Activated naive CD4-positive, alpha-beta T cell treated with anti-CD3 and anti-CD28 coated beads, Interleukin-2, amount 50 U/mL, for 72 hours (primary cell): ENCODE measurements at places on chromosomes 3 and 15. TPM values are rescaled to one million over a fixed set of nuclear protein-coding genes. Genes with fewer than 3 reads are reported as not detected.

C2CD4A gene
- 0.14 TPM for total RNA-seq

MAPKAPK3 gene
- total RNA-seq: 94.3 TPM

ZBTB47 gene
- total RNA-seq: 1.8 TPM

PLIN1 gene
- 0.43 TPM for total RNA-seq

DNA sequence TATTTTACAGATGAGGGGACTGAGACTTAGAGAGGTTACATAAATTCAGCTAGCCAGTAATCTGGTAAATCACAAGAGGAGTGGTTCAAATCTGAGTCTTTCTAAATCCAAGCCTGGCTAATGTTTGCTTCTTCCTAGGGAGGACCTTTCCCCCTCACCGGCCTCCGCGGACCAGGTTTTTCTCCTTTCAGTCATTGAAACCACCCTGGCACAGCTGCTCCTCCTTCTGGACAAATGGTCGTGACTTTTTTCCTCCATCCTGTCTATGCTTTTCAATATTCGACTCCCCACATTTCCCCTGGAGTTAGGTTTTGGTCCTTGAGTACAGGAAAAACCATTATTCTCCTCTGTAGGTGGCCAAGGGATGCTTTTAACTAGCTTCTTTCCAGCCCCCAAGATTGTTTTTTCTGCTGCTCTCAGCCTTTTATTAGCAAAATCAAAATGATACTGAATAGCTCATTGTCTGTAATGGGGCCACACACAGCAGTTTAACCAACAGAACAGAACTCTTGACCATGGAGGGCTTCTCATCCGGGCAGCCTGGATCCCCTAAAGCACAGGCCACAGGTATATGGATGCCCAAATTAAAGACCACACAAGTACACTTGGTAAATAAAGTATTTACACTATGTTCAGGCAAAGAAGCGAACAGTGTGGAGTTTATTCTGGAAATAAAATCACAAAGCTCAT lies 85.9 kb upstream of the KLHL25 start:
- no peak for DNase-seq

GRCh38 chr3:157700405-157700804 lies 197.2 kb upstream of the VEPH1 start:
- no peak for DNase-seq

DNA sequence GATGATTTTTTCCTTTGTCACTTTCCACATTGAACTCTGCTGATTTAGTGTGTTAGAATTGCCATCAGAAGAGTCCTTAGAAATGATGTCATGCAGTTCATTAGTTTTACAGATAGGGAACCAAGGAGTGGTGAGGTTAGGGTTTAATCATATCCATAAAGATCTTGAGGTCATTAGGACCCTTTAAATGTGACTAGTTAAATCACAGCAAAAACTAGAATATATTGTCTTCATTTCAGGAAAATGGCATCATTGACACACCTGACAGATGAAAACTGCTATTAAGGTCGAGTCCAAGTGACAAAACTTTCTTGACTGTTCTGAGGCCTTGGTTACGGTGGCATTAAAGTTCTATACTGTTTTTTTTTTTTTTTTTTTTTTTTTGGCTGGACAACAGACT lies 50.5 kb downstream of the MBNL1 start:
- no peak for DNase-seq
